ENCODE measurements at places on chromosomes 5 and 9. TPM values are rescaled to one million over a fixed set of nuclear protein-coding genes. Genes with fewer than 3 reads are reported as not detected.

The HACD4 gene
- polyA plus RNA-seq = under 0.01 TPM

The ANKRD20A1 gene
- not detected for polyA plus RNA-seq

The SPATA31A7 gene
- polyA plus RNA-seq = not detected

The CCDC152 gene
- 2.1 TPM for polyA plus RNA-seq

The RAD17 gene
- 15.4 TPM for polyA plus RNA-seq

The ZNF608 gene
- polyA plus RNA-seq = 5.2 TPM

The RNF183 gene
- polyA plus RNA-seq = not detected

The BSPRY gene
- 0.03 TPM for polyA plus RNA-seq

The KCTD16 gene
- 0.03 TPM for polyA plus RNA-seq

The LYSMD3 gene
- polyA plus RNA-seq = 6.7 TPM

GRCh38 chr9:131050831-131051230 lies 41.9 kb downstream of the LAMC3 start:
- DNase-seq = no peak

- DNase-seq = no peak
Measured at GRCh38 chr9:72577212-72577753, 55.9 kb downstream of the TMC1 start.

GRCh38 chr9:114856215-114856941 lies 50.5 kb upstream of the TNFSF15 start:
- no peak for DNase-seq

DNA sequence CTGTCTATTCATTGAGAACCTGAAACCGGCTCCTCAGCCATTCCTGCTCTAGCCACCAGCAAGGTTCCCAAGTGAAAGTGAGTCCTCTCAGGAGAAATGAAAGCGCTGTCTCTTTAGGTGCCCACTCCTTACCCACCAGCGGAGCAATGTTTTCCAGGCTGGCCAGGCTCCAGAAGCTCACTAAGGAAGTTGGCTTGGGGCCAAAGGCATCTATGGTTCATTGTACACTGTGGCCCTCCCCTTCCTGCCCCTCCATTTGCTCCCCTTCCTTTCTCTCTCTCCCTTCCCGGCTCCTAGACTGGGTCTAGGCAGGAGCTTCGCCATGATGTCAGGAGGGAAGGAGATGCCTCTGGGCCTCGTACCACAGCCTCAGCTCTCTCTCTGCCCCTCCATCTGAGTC lies 1.1 kb upstream of the GABRP start:
- DNase-seq = no peak

DNA sequence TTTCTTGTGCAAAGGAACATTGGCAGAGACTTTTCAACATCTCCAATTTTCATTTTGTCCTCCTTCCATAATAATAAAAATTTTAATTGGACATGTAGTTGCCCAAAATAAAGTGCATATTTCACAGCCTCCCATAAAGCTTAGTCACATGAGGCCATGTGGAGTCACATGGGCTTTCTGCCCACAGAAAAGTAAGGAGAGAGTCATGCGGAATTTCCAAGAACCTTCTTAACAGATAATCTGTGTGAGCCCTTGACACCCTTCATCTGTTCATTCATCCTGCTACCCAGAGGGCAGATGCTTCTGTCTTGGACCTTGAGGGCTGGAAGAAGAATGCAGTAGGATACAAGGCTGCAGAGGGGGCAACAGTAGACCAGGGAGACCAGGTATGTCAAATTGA lies 60.7 kb downstream of the APTX start:
- no peak for DNase-seq

GRCh38 chr9:86458191-86458855 lies 104.1 kb upstream of the TUT7 start:
- no peak for DNase-seq

- DNase-seq = peak; percentile 82
Measured at GRCh38 chr5:157312492-157312891, 46.6 kb downstream of the CYFIP2 start.

DNA sequence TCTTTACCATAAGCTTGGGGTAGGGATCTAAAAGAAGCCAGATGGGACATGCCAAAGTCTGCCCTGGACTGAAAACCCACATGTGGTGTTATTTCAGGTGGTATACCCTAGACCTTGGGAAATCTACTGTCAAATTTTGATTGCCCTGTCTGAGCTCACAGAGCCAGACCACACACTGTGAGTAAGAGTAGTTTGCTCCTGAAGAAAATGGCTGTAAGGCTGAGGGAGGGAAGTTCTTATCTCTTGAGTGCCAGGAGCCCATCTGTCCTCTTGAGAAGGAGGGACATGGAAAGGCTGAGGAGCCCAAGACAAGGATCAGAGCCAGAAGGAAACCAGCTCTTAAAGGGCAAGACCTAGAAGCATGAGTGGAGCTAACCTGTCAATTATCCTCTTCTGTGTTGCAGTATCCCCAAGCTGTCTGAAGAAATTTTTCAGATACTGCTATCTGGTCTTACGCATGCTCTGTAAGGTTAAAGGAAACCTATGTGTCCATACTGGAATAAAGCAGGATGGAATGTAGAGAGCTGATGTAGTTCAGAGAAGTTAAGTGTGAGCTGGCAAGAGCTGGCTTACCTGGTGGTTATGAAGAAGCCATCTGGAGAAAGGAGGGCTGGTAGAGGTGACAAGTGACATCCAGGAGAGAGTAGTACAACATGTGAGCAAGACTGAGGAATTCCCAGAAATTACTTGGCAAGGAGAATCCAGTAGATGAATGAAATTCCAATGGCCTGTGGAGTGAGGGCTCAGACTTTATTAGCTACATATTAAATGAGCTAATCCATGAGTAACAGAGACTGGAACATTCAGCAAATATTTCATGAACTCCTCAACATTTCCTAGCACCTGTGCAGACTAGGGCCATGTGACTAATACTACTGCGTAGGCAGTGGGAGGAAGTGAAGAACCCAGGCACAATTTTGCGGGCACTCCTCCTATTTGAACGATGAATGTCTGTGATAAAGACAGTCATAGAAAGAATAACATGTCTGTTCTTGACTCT lies 389.1 kb upstream of the KIF2A start:
- no peak for DNase-seq

- no peak for DNase-seq
Measured at GRCh38 chr5:97501286-97501964, 318.4 kb upstream of the RIOK2 start.

- no peak for DNase-seq
Measured at GRCh38 chr5:78497573-78498533, 137.4 kb downstream of the SCAMP1 start.

DNA sequence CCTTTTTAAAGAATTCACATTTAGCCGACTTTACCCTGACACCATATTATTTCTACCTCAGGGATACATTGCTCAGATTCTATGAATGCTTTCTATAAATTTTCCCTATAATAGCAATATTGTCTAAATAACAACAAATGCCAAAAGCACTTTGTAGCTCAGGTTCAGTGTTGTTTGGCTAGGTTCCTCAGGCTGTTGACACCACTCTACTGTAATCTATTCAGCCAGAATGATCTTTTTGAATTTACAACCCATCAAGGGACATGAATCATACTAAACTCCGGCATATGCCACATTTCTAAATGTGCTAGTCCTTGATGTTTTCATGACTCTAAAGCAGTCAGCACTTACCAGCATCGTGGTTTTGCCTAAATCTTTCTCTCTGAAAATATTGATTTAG lies 641.5 kb upstream of the CDH10 start:
- DNase-seq = no peak

DNA sequence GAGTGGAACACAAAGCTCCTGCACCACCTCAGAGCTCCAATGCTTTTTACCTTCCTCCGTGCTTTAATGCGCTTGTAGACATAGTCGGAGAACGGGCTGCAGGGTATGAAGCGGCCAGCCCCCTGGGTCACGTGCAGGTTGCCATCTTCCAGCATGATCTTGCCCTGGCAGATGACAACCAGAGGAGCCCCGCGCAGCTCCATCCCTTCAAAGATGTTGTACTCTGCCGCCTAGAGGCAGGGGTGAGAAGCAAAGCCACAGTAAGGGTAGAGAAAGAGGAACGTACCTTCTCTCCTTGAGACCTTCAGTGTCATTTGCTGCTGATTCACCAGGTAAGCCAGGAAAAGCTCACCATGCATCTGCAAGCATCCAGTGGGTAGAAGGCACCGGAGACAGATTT lies 112.3 kb downstream of the DPYSL3 start:
- no peak for DNase-seq

- DNase-seq = no peak
Measured at GRCh38 chr9:119095072-119095471, 274.2 kb downstream of the BRINP1 start.

DNA sequence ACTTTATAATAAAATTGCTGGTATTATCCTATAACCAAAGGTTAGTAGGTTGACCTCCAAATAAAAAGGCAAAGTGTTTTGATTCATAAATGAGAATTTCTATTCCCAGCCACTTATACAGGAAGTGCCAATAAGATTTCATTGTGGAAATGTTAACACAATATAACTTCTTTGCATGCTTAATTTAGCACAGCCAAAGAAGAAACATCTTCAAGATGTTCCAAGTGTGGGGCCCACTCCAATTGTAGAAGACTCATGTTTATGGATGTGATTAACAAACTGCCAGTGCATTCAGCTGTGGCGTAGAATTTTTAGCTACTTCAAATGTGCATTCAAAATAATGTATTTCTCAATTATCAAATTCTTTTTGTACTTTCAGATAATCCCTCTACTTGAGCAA lies 402.3 kb downstream of the DEPDC1B start:
- DNase-seq = no peak

- no peak for DNase-seq
Measured at GRCh38 chr5:1330847-1331831, 13.8 kb downstream of the CLPTM1L start.

DNA sequence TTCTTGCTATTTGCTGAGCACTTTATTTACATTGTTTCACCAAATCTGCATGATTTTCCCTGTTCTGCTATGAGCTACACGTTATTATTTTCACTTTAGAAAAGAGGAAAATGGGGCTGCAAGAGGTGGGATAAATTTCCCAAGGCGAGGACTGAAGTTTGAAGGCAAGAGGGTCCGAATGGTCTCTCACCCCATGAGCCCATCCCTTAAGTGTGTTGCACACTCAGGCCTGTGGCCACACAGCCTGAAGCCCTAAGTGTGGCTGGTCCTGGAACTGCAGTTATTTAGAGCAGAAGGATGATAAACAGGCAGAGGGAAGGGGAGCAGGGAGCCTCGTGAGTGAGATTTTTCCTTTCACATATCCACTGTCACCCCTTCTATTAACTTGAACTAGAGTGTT lies 7.8 kb downstream of the PDE8B start:
- peak; percentile 47 for DNase-seq

- DNase-seq = no peak
Measured at GRCh38 chr5:102554728-102555127, 55.9 kb upstream of the SLCO6A1 start.

DNA sequence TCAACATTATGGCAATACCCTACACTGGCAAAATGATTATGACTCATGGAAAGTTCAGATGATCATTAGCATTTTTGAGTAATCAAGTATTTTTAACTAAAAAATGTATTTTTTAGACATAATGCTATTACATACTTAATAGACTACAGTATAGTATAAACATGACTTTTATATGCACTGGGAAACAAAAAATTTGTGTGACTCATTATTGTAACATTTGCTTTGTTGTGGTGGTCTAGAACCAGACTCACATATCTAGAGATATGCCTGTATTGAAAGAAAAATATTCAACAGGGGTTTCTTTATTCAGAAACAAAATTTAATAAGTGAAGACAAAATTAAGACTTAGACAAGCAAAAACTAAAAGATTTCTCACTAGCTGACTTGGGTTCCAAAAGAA lies 385.3 kb upstream of the RIOK2 start:
- no peak for DNase-seq

GRCh38 chr5:39137819-39138451 lies 63.7 kb upstream of the RICTOR start:
- DNase-seq = no peak

- DNase-seq = no peak
Measured at GRCh38 chr5:147818290-147818689, 13.2 kb downstream of the SPINK1 start.

DNA sequence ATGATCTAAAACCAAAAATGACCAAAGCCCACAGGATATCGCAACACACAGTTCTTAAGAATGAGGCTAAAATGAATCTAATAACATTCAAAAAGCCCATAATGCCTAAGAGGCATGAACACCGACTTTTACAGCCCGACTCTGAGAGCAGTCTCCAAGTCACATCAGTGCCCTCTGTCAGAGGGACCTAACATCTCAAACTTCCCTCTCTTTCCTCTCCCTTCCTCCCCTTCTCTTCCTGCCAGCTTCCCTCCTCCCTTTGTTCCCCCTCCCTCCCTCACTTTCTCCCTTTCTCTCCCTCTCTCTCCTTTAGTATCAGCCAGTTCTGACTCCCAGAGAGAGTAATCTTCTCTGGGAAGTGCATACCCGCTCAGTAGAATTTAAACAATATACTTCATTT lies 154.4 kb downstream of the GLIS3 start:
- DNase-seq = no peak

GRCh38 chr9:110077925-110078324 lies 130.0 kb downstream of the C9orf152 start:
- DNase-seq = no peak

DNA sequence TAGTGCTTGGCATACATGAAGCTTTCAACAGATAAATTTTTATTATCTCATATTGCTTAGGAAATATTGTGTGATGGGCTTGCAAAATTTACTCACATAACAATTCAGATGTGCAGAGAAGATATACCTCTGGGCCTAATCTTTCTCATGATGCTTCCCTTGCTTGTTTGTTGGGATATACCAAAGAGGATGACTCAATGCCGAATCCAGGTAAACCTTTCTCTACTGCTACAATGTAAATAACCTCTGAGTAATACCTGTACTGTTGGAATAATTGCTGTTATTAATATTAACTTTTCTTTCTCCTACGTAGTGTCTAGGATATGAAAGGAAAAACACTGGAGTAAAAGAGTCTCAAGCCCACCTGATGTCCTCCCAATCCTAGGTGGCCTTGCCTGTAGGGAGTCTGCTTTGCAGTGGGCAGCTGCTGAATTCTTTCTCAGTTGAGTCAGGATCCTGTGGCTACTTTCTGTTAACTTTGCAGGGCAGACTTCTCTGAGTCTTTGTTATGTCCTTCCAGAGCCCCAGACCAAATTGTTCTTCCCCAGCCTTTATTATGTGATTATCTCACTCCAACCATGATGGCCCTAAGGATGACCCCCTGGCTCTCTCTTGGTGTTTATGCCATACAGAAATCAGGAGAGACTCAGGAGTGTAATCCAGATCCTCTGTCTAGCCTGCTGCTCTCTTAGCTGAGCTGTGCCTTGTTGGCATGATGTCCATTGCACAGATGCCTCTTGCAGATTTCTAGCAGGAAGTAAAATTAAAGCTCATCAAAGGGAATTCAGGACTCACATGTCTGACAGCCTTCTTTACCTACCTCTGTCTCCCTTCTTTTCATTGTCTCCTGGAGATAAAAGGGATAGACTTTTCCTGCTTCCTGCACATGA lies 208.1 kb downstream of the SNX18 start:
- no peak for DNase-seq

- DNase-seq = no peak
Measured at GRCh38 chr5:36370073-36370472, 68.4 kb upstream of the RANBP3L start.

DNA sequence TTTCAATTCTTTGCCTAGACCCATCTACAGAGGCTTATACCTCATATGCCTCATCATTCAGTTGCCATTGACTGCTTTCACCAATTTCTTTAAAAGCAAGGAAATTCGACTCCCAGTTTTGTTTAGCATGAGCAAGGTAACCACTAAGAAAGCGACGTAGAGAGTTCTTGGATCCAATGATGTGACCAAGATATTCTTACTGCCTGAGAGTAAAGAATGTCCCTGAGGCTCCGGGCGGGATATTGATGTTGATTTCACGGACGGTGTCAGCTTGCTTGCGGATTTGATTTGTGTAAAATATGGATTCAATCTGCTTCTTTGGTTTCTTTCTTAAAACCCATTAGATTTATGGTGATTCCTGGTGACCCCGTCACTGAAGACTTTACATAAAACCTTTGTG lies 135.1 kb upstream of the ICE1 start:
- no peak for DNase-seq

All from SK-N-SH (cell line).